ENCODE measurements at places on chromosomes 7 and 10. TPM values are rescaled to one million over a fixed set of nuclear protein-coding genes. Genes with fewer than 3 reads are reported as not detected.

Gene GLI3
- 6.4 TPM for total RNA-seq

Gene UPK3B
- under 0.01 TPM for total RNA-seq

- DNase-seq = peak; percentile 68
Measured at GRCh38 chr7:18508443-18509427, 13.2 kb downstream of the HDAC9 start.

DNA sequence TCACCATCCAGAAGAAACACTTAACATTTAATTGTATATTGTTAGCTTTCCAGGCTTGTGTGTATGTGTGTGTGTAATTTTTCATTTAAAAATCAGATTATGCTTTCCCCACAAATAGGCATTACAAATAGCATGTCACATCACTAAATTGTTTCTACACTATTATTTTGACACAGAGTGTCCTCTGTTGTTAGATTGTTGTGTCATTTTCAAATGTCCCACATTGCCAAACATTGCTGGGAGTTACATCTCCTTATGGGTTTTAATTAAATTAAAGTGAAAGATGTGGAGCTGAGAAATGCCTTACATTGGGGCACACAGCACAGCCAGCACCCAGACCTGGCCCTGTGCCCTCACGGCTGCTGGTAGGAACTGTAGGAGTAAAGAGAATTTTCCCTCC lies 295.6 kb downstream of the ZEB1 start:
- no peak for DNase-seq

- DNase-seq = no peak
Measured at GRCh38 chr10:112141292-112141691, 42.3 kb downstream of the GPAM start.

GRCh38 chr10:85794553-85794952 lies 572.0 kb downstream of the GRID1 start:
- no peak for DNase-seq

Gene SLC25A13
- total RNA-seq = 6.9 TPM

GRCh38 chr7:134623193-134623592 lies 23.5 kb upstream of the BPGM start:
- DNase-seq = no peak

DNA sequence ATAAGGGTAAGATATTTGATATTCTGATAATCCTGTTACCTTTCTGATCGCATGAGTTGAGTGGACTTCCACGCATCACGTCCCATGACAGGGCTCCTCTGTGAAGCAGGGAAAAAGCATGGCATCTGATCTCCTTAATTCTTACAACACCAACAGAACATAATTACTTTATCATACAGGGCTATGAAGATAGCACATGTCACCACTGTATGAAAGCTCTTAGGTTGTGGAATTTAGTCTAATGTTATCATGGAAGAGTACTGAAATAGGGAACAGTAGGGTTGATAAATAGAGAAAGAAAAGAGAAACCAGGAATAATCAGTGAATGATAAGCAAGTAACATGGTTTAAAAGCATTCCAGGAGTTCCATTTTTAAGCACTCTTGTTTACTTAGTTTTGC lies 212.0 kb downstream of the CACNB2 start:
- no peak for DNase-seq

GRCh38 chr7:39383136-39383535 lies 183.1 kb upstream of the YAE1 start:
- DNase-seq = peak; percentile 12

GRCh38 chr7:30977896-30978564 lies 14.3 kb downstream of the GHRHR start:
- peak; percentile 8 for DNase-seq

Gene SLC13A1
- total RNA-seq = not detected

All from fibroblast of lung (primary cell).